ENCODE measurements at places on chromosomes 6 and 20.

DNA sequence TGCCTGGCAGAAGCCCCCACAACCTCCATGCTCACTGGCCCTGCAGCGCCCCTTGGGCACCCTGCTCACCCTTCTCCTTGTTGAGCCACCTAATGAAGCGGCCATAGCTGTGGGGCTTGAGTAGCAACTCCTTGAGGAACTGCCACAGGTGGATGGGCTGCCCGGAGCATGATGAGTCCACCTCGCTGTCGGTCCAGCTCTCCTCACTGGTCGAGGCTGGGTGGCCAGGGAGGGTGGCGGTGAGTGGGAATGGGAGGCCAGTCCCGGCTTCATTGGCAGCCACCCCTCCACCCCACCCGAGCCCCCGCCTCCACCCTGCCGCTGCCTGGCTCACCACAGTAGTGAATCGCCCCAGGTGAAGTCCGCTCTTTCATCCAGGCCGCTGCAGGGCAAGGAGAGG, 16.9 kb downstream of the SPDEF start:
- DNase-seq: no peak

- no peak for DNase-seq
These were observed 115.8 kb downstream of the TRERF1 start for GRCh38 chr6:42335896-42336295.

GRCh38 chr6:131164506-131164905, 29.2 kb downstream of the AKAP7 start:
- DNase-seq: no peak

DNA sequence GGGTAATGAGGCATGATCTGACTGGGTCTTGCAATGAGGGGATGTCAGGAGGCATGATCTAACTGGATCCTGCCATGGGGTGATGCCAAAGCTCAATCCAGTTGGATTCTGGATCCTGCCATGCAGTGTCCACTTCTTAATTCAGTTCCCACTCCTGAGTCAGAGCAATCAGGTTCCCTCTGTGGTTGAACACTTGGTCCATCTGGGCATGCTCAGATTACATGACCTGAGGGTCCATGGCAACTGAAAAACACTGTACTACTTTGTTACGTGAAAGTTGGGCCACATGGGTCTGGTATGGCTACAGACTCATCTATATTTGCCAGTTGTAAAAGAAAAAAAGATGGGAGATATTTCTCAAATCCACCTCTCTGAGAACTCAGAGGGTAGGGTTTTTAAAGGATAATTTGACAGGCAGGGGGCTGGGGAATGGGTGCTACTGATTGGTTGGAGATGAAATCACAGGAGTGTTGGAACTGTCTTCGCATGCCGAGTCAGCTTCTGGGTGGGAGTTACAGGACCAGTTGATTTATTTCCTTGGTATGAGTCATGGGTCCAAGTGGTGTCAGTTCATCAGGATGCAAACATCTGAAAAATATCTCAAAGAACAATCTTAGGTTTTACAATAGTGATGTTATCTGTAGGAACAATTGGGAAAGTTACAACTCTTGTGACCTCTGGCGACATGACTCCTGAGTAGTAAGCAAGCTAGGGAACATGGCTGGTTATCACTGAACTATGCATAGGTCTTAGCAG, 21.6 kb downstream of the C6orf163 start:
- DNase-seq: no peak

GRCh38 chr6:90154755-90155470, 141.7 kb downstream of the BACH2 start:
- DNase-seq: no peak

DNA sequence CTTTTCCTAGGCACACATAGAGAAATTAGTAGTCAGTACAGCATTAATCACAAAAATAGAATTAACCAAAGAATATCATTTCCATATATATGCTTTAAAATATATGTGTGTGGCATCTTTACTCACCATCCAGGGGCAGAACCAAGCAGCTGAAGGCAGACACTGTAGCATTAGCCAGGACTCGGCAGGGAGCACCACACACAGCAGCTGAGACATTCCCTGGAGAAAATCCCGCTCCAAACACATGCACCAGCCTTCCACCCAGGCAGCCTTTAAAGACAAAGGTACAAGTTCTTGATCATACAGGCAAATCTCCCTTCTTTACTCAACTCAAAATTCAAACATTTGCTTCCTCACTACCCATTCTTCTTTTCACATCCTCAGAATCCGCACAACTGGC, 64.7 kb downstream of the PKHD1 start:
- no peak for DNase-seq

GRCh38 chr6:145214570-145214969, 520.8 kb downstream of the EPM2A start:
- no peak for DNase-seq

- DNase-seq: no peak
These were observed 331.8 kb downstream of the EPHA7 start for GRCh38 chr6:93087606-93088005.

DNA sequence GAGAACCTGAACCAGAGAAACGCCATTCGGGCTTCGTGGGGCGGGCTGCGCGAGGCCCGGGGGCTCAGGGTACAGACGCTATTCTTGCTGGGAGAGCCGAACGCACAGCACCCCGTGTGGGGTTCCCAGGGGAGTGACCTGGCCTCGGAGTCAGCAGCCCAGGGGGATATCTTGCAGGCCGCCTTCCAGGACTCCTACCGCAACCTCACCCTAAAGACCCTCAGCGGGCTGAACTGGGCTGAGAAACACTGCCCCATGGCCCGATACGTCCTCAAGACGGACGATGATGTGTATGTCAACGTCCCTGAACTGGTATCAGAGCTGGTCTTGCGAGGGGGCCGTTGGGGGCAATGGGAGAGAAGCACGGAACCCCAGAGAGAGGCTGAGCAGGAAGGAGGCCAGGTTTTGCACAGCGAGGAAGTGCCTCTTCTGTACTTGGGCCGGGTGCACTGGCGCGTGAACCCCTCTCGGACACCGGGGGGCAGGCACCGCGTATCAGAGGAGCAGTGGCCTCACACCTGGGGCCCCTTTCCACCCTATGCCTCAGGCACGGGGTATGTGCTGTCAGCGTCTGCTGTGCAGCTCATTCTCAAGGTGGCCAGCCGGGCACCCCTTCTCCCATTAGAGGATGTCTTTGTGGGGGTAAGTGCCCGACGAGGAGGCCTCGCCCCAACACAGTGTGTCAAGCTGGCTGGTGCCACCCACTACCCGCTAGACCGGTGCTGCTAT, 904 bp downstream of the B3GALT4 start:
- no peak for DNase-seq

GRCh38 chr20:46987001-46987400, 92.4 kb downstream of the EYA2 start:
- DNase-seq: no peak

DNA sequence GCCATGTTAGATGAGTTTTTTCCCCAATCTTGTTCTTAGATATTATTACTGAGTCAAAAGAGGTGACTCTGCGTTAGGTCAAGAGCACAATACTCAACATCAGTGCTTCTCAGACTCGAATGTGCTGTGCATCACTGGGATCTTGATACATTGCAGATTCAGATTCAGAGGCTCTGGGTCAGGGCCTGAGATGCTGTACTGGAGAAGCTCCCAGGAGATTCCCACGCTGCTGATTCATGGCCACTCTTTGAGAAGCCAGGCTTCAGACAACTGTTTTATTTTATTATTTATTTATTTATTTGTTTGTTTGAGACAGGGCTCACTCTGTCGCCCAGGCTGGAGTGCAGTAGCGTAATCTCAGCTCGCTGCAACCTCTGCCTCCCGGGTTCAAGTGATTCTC, 41.4 kb upstream of the ARID1B start:
- no peak for DNase-seq

DNA sequence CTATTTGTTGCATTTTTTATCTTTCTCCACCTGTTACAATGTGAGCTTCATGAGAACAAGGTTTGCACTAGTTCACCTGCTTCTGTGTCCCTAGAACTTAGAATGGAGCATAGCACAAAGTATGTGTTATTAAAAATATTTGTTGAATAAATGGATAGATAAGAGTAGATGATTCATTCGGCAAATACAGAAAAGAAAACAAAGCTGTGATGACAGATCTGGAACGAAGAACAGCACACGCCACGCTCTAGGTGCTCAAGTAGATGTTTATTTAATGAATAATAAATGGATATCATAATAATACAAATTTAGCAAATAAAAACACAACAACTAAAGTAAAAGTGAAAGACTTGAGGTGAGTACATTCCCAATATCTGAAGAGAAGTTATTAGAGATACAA, 273.1 kb downstream of the HAO1 start:
- no peak for DNase-seq

GRCh38 chr6:143361536-143362191, 88.8 kb downstream of the ADAT2 start:
- no peak for DNase-seq

DNA sequence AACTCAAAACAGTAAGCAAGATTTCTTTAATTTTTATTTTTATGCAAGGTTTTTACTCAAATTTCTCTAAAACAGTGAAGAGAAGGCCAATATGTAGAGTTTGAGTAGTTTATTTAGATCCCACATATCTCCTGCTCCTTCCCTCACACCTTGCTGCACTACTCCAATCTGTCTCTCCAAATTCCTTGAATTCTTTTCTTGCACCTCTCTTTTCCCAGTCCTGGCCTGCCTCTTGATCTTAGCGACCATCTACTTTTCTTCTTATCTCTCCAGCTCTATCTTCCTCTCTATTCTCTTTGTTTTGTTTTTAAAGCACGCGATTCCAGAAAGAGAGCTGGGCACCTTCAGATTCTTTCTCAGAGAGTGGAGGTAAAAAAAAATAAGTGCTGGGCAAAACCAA, 86.7 kb upstream of the KCNQ5 start:
- DNase-seq: no peak
